ENCODE measurements at places on chromosomes 6 and 20.

GRCh38 chr6:43268355-43268700 lies 25.0 kb downstream of the TTBK1 start:
- DNase-seq = no peak

DNA sequence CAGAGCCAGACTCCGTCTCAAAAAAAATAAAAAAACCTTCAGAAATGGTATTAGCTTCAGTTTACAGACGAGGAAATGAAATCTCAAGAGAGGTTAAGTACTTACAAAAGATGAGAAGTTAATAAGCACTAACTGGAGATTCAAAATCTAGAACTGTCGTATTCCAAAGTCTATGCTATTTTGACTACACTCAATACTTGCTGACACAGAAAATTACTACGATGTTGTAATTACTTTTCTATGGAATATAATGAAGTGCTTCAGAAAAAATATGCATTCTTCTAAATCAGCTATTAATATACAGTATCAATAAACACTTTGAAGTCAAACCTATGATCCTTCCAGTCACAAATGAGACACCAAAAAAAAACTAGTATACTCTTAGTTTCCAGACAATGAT lies 12.2 kb downstream of the REPS1 start:
- DNase-seq = no peak

DNA sequence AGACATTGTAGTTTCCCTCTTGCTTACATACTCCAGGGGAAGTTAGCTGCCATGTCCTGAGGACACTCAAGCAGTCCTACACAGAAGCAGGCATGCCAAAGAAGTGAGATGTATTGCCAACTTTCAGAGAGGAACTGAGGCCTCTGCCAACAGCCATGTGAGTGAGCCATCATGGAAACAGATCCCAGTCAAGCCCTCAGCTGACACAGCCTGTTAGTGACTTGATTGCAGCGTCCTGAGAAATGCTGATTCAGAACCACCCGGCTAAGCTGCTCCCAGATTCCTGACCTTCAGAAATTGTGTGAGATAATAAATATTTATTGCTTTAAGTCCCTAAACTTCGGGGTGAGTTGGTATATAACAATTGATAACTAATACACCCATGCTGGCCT lies 38.1 kb downstream of the GSTA2 start:
- DNase-seq = no peak

DNA sequence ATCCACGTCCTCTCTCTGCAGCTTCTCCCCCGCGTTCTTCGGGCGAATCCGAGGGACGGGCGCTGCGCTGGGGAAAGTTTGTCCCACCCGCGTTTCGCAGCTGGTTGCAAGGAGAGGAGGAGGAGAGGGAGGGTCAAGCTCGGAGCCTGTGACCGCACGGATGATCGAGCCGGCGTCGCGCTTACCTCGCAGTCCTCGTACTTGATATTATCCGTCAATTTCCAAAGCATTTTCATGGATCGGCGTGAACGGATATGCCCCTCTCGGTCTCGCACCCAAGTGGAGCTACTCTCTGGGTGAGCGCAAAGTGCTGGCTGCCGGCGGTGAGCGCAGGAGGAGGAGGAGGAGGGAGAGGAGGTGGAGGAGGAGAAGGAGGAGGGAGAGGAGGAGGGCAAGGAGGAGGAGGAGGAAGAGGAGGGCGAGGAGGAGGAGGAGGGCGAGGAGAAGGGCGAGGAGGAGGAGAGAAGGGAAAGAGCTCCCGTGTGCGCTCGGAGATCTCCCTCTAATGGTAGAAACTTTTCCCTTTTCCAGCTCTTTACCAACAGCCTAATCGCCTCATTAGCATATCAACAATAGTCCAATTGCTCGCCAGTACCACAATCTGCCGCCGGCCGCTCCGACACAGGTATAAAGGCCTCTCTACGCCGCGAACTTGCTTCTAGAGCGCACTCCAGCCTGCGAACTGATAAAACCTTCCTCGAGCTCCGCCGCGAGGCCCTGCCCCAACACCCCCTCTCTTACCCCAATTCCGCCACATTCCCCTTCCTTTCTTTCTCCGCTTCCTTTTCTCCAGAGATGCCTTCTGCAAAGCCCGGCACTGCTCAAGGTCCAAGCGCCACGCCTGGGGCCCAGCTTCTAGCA lies at the start of gene TFAP2A:
TSS of gene TFAP2A (minus strand) at position 319 of the 861 bp plus-strand sequence. CDS start at position 236, 83 bp downstream.
- no peak for DNase-seq

DNA sequence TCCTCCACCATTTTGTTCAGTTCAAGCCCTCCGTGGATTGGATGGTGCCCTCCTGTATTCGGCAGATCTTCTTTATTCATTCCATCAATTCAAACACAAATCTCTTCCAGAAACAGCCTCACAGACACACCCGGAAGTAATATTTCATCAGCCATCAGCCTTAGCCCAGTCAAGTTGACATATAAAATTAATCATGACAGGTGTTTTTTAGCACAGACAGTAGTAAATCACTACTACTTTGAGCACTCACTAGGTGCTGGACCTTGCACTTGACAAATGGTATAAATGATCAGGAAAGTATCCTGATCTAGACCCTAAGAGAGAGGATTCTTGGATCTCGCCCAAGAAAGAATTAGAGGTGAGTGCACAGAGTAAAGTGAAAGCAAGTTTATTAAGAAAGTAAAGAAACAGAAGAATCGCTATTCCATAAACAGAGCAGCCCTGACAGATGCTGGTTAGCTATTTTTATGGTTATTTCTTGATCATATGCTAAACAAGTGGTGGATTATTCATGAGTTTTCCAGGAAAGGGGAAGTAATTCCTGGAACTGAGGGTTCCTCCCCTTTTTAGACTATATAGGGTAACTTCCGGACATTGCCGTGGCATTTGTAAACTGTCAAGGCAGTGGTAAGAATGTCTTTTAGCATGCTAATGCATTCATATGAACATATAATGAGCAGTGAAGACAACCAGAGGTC lies 194.6 kb upstream of the LAMP5 start:
- DNase-seq = no peak
